Tibial artery (tissue), 4 donors: ENCODE measurements at places on chromosomes 11 and 22.

DNA sequence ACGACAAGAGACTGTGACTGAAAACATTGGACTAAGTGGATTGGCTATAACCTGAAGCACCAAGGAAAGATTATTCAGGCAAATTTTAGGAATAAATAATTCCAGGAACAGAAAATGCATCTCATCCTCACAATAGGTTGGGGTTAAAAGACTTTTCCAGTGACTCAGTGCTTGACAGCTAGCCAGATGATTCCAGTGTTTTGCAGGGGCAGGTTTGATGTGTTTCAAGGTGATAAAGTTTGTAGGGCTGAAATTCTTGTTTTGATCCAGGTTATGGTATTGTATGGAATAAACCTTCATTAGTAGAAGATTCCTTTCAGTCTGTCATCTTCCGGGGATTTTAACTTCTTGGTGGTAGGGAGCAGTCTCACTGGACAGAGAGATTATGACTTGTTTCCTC, 2.3 kb downstream of the EXT2 start:
- no peak for DNase-seq

GRCh38 chr11:61149624-61150615, 11.3 kb downstream of the VPS37C start:
- no peak for DNase-seq

GRCh38 chr22:41862160-41862529, 29.2 kb downstream of the SREBF2 start:
- no peak for DNase-seq

DNA sequence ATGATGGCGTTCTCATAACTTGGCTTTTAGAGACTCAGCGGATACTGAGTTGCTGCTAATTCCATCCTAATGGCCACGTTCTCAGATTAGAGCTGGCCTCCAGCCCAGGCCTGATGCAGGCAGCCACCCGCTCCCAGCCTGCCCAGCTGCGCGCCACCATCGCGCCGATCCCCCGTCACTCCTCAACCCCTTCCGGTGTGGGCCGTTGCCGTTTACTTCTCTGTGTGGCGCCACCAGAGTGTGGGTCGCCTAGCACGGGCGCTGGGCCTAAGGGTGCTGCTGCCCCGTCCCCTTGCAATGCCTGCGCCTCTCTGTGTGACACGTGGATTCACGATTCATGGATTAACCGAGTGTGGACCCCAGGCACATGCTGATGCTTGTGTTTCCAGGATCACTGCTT, 1116.0 kb downstream of the BRD1 start:
- no peak for DNase-seq

DNA sequence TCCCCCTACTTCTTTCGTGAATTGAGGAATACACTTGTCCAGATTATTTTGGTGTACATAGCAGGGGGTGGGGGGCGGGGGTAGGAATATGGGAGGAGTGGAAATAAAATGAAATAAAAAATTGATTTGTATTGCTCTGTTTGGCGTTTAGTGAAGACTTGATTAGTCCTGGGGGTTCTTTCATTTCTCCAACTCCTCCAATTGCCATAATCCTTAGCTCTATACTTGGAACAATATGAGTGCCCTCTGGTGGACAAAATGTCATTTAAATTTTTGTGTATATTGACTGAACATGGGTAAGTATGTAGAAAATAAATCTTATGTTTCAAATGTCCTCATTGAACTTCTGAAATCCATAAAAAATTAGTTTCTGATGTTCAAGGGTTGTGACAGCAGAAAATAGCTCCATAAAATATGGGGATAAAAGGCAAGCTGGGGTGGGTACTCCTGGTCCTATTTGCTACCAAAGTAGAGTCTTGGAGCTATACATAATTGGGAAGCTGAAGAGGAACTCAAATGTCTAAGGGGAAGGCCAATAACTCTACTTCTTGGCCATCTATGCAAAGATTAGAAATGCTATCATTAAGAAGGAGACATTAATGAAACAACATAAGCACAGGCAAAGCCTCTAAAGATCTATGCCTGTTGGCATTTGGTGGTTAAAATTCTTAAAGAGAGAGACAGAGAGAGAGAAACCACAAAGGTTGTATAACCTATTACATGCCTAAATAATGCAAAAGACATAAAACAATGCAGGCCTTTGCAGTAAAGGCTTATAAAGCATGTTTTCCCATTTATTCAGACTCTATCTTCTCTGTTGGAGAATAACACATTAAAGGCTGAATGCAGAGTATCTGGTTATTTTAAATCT, 421.6 kb downstream of the METTL15 start:
- no peak for DNase-seq

DNA sequence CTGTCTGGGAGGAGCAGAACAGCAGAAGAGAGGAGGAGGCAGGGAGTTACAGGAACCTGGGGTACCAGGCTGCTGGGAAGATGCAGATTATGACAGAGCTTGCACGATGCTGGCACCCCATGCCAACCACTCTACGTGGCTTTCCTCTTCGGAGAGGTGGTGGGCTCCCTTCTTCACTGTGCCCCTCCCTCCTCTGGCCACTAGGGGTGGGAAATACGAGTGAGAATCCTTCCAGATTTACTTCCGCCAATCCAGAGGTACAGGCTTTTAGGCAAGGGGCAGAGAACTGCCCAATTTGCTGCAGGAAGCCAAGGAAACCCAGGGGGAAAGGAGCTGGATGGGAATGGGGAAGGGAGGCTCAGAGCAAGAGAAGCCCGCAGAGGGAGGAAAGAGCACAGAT, 12.3 kb downstream of the HYOU1 start:
- DNase-seq: no peak

DNA sequence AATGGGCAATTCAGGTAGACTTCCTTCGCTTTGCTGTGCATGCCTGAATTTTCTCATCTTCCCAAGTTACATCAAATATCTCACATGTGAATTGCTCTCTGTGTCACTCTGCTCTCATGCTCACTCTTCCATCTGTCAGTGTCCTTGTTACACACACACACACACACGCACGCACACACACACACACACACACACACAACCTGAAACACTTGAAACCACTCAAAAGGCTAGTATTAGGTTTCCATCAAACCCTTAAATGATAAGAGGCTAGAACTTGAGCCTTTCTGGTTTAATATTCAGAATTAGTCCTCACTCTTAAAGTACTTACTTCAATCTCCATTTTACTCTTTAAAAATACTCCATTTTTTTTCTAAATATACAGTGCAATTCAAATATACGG, 282.4 kb downstream of the C11orf87 start:
- no peak for DNase-seq

GRCh38 chr11:85040166-85040565, 587.0 kb downstream of the DLG2 start:
- no peak for DNase-seq

- DNase-seq: peak; percentile 57
Observed at GRCh38 chr11:77207618-77208313, 79.7 kb downstream of the MYO7A start.

DNA sequence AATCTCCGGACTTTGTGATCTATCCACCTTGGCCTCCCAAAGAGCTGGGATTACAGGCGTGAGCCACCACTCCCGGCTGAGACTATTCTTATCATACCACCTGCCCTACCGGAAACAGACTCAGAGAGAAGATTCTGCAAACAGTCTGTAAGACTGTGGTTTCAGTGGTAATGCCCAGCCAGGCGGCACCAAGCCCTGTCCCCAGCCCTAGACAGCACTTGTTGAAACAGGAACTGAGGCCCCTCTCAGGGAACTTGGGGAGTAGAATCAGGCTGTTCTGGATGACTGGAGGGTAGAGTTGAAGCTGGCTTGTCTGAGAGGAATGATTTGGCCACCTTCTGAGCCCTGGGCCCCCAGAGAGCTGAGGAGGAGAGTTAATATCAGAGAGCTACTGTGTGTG, 1.3 kb upstream of the INSC start:
- no peak for DNase-seq

GRCh38 chr11:44510372-44510771, 55.1 kb upstream of the CD82 start:
- DNase-seq: no peak

DNA sequence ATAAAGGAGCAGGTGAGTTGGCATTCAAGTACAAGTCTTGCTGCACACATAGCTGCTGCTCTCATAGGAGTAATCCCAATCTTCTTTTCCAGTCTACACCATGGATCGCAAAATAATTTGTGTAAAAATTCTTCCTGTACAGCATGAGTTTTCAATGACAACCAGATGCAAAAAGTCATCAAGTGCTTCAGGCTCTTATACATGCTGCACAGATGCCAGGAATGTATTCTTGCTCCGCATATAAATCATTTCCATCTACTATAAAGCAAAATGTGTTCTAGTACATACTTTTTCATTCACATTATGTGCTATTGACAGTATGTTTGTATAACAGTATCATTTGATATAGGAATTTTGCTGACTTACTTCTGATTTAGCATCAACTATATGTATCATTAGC, 35.4 kb downstream of the NXPE2 start:
- no peak for DNase-seq
